ENCODE measurements at places on chromosomes 4 and X.

- no peak for DNase-seq
Measured at GRCh38 chr4:73104695-73105094, 35.2 kb upstream of the COX18 start.

DNA sequence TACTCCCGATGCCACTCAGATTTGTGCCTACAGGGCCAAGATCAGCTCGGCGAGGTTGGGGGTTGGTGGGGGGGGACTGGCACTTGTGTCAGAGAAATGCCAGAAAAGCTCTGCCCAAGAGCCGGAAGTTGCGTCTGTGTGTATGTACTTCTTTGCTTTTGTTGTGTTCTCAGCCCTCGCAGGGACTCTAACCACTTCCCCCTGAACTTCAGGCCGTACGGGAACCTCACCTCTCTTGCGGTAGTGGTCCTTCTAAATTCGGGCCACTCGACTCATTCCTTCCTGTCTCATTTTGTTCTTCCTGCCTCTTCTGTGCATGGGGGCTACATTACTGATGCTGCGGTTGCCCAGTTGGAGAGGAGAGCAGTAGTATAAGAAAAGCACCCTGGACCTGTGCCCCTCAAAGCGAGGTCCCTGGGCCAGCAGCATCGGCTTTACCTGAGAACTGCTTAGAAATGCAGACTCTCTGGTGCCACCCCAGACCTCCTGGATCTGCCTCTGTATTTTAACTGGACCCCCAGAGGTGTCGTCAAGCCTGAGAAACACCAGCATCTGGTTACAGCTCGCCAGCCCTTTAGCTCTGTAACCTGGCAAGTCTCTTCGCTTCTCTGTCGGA lies 146.3 kb upstream of the RPS6KA3 start:
- no peak for DNase-seq

DNA sequence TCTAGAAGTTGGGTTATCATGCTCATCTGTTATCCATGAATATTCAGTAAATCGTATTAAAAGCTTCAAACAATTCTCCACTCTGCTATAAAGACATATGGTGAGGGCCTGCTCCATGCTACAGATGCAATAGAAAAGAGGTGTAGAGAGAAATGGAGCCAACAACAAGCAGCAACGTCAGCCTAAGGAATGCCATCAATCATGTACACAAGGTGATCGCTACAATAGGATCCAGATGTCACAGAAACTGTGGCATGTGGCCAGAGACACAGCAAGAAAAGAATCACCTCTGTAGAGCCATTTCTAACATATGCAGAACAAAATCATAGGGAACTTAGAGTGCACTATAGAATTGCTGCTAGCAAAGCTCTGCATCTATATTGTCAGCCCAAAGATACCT lies 1188.1 kb downstream of the PCDH7 start:
- no peak for DNase-seq

DNA sequence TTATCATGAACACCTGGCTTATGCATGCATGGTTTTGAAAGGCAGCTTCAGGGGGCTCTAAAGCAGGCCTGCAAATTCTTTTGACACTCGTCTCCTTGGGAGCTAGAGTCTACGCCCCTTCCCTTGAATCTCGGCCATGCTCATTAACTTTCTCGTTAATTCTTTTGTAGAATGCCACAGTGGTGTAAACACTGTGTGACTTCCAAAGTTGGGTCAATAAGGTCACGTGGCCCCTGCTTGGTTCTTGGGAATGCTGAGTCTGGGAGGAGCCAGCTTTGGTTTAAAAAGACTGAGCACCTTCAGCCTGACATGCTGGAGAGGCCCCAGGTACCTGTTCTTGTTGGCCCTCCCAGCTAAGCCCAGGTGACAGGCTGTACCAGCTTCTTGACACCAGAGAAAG lies 228.4 kb downstream of the DHRSX start:
- DNase-seq, result no peak

GRCh38 chr4:168787801-168788595 lies 222.1 kb downstream of the CBR4 start:
- no peak for DNase-seq

DNA sequence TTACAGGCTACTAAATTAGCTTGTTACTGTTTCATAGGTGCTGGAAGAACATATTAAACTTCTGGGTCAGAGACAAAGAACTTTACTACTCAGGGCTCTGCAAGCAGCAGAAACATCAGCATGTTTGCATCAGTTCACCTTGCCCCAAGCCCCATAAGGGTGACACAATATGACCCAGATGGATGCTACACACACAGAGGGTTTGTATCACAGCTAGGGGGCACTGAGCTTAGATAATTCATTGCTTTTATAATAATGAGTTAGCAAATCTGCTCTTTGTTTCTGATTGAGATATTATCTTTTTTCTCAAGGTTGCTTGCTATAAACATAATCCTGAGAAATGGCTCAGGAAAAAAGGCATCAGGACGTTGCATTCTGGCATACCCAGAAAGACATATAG lies 4.8 kb upstream of the SYNPO2 start:
- no peak for DNase-seq

DNA sequence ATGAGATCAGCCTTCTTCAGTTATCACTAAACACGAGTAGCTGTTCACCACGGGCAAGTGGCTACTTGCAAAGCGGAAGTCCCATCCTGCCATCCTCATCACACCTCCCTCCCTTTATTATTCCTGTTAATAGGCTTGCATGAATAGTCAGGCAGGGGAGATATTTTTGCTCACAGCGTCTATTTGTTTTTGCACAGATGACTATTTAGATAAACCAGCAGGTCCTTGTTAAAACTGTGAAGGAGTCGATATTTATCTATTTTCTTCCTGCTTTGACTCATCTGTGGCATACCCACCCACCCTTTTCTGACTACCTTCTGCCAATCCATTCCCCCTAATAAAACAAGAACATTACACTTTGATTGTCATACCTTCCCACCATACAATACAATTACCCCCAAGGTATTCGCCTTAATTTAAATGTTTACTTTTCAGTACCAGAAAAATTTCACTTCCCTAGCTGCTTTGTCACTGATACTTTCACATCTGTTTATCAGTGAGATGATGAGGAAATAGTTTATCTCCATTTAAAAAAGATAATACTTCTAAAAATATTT lies 96.6 kb upstream of the BANK1 start:
- peak; percentile 95 for DNase-seq

- DNase-seq, result no peak
Measured at GRCh38 chr4:40388239-40388638, 53.1 kb downstream of the CHRNA9 start.

GRCh38 chr4:39526765-39527295 lies 409 bp downstream of the UGDH start:
- no peak for DNase-seq

Data from bronchial epithelial cell (primary cell).